Hepatocyte (in vitro differentiated cells): ENCODE measurements at places on chromosomes 4 and X.

DNA sequence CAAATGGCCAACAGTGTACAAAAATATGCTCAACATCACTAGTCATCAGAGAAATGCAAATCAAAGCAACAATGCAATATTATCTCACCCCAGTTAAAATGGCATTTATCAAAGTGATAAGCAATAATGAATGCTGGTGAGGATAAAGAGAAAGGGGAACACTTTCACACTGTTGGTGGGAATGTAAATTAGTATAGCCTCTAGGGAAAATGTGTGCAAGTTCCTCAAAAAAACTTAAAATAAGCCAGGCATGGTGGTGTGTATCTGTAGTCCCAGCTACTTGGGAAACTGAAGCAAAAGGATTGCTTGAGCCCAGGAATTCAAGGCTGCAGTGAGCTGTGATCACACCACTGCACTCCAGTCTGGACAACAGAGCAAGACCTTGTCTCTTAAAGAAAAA, 572.1 kb downstream of the NLGN4X start:
- DNase-seq, result no peak

DNA sequence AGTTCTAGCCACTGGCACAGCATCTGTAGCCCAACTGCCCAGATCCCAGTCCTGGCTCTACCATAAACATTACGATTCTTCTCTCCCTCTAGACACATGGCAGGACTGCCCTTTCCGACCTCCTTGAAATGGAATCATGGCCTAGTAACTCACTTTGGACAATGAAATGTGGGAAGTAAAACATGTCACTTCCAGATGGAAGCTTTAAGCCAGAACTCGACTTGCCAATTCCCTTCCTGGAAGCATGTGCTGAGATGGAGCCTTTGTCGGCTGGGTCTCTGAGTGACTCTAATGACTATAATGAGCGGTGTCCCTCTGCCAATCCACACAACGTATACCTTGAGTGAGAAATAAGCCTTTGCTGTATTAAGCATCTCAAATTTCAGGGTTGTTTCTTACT, 34.7 kb downstream of the SH3RF1 start:
- DNase-seq, result no peak

- peak; percentile 30 for DNase-seq
Measured at GRCh38 chrX:69179380-69179911, 14.2 kb upstream of the PJA1 start.

DNA sequence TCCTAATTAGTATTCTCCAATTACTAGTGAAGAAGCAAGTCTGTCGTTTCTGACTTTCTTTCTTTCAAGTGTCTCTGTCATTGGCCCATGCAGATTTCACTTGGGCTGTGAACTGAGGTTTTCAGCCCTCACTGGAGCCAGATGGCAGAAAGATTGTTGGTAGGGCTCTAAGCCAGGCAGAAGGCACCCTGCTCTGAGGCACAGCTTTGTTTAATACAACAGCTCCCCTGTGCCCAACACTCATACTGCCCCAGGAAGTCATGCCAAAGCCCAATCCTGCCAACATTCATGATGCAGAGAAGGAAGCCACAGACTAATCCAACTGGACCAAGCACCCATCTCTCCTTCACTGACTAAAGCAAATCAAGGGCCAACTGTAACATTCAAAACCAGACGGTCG, 117.1 kb upstream of the FRG1 start:
- no peak for DNase-seq

DNA sequence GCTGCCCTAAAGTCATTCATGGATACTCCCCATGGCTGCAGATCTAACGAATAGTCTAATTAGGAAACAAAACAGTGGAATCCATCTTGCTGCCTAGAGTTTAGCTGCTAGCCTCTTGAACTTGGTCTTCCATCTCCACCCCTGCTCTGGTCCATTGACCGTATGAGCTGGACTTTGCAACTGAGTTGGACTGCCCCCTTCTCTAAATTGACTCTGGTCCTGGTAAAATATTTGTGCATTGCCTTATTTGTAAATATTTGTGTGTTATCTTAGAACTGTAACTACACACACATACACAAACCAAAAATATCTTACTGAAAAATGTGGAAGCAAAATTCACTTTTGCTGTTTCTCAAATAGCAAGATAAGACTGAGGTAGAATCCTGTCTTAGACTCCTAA, 181.3 kb downstream of the NWD2 start:
- DNase-seq, result no peak

- no peak for DNase-seq
Measured at GRCh38 chrX:88735835-88736234, 11.2 kb upstream of the CPXCR1 start.

DNA sequence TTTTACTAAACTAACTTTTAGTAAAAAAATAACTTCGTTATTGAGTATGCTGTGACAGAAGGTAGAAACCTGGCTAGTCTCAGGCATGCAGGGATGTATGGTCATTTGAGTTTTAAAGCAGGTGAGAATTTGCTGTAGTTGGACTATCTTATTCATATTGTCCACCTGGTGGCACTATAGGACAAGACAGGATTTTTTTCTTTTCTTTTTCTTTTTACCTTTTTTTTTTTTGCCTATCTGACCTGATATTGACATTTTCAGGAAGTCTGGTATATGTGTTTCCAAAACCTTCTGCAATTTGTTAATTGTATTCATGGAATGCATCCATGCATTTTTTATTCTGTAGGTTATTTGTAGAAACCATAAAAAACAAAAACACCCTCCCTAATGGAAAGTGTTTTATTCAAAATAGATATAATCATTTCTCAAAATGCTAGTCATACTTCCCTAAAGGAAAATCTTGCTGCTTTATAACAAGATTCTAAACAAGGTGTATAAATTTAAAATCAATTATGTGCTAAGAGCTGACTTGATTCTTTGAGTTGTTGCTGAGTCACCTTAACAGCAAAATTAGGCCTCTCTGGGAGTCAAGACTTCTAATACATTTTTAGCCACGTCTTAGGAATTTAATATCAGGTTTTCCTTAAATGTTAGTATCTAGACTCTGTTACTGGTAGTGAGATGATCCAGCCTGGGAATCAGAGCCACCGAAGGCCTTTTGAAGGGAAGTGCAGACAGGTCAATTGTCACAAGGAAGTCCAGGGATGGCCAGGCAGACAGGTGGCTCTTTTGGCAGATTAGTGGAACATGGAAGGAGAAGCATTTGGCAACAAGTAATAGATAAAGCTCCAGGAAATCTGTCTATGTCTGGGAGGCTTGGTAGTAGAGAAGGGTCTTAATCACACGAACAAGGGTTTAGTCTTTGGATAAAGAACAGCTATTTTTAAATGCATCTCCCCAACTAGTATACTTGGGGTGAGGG, 201.3 kb upstream of the GNPDA2 start:
- peak; percentile 54 for DNase-seq

- no peak for DNase-seq
Measured at GRCh38 chr4:53040459-53040815, 178.3 kb downstream of the RASL11B start.

DNA sequence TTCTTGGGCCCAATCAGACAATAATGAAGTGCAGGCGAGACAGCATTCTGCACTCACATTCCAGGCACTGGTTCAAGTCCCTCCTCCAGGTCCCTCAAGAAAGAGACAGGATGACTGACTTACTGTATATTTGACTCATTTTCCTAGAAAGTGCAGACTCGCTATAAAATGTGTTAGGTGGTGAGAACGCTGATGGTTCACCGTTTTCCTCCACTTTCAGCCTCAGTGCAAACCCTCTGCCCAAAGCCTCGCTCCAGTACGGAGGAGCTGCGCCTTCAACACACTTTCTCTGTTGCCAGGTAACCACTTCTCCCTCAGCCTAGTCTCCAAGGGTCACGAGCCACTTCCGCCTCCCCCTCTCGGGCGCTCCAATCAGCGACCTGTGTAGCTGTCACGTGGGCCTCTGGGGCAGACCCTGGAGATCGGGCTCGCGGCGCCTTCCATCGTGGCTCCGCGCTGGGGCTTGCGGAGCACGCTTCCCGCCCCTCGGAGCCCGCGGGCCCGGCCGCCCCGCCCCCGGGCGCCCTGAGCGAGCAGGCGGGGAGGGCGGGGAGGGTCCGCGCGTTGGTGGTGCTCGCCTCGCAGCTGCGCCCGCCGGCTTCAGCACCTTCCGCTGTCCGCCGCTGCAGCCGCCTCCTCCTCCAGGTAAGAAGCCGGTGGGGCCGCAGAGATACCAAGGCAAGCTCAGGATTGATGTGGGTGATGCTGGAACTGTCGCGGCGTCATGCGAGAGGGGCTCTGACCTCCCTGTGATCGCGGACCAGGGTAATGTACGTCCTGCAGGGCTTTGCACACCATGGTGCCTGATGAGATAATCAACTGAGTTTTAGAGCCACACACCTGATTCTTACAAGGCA, at the start of gene WDR17:
WDR17 (plus strand) TSS at position 407 of the 857 bp plus-strand sequence. CDS start 45,740 bp downstream, outside the sequence.
- DNase-seq, result peak; percentile 94

DNA sequence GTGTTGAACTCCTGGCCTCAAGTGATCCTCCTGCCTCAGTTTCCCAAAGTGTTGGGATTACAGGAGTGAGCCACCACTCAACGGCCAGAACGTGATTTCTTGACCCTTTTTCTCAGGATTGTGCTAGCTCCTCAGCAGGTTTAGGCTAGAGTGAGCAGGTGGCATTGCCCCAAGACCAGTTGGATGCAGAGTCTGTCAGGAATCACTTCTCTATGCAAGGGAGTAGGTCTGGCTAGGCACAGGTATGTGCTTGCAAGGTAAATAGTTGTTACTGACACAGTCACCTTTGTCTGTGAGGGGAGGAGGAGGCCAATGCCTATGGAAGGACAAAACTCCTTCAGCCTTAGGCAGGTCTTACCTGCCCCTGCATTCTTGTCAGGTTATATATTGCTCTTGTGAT, 24.2 kb downstream of the SLC25A5 start:
- DNase-seq, result no peak

GRCh38 chrX:111652719-111653118, 28.3 kb upstream of the ALG13 start:
- peak; percentile 22 for DNase-seq

DNA sequence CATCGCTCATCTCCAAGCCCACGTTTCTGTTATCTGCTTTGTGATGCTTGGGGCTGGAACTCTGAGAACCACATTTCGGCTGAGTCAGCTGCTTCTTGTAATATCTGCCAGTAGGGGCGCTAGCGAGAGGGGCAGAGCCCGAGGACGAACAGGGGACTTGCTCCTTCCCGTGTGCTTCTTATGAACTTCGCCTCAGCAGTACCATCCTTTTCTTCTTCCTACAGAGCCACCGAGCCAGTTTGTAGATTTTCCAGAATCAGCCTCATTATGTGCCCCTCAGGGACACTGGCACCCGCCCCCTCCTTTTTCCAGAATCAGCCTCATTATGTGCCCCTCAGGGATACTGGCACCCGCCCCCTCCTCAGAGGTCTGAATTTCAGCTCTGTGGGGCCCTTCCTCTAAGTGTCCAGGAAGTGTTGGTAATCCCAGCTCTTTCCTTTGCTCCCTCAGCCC, 441.7 kb upstream of the RASGEF1B start:
- peak; percentile 74 for DNase-seq

- peak; percentile 19 for DNase-seq
Measured at GRCh38 chr4:118997601-118998000, 108.9 kb downstream of the SYNPO2 start.

DNA sequence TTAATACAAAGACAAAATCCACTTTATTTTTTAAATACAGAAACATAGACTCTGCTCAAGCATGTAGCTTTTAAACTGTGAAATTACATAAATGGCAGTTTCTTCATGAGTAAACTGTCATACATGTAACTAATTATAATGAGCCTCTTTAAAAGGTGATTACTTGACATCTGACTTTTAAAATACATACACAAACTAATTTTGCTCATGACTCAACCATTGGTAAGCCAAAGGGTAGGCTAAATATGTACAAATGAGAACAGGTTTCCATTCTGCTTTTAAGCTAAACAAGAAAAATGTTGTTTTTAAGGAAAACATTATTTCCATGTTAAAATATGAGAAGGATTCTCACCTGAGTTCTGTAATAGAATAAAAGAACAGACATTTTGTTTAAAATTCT, 27.9 kb downstream of the CAMK2D start:
- no peak for DNase-seq

- DNase-seq, result no peak
Measured at GRCh38 chrX:153780678-153781427, at the start of gene SRPK3. Gene SRPK3, plus strand, starts transcription at chrX:153781041. Its CDS starts 46 bp downstream, at chrX:153781087.

DNA sequence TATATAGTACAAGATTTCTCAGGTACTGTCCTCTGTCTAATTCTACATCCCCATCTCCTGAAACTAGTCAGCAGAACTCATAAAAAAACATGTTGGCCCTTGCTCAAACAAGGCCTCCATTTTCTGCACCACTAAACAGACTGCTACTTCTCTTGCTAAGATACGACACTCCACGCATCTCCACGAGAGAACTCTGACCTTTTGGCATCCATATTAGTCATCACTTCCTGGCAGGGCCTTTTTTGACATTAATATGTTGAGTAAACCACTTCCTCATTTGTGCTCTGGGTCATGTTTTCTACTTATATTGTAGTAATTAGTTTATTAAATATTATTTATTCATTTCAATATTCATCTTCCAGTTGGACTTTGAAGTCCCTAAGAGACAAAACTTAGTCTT, 65.6 kb downstream of the DCAF8L1 start:
- DNase-seq, result no peak

- no peak for DNase-seq
Measured at GRCh38 chrX:107573016-107573415, 55.3 kb upstream of the PRPS1 start.

- DNase-seq, result no peak
Measured at GRCh38 chr4:2182994-2183393, 58.9 kb downstream of the HAUS3 start.

- DNase-seq, result no peak
Measured at GRCh38 chrX:69024161-69024736, 141.0 kb downstream of the PJA1 start.

DNA sequence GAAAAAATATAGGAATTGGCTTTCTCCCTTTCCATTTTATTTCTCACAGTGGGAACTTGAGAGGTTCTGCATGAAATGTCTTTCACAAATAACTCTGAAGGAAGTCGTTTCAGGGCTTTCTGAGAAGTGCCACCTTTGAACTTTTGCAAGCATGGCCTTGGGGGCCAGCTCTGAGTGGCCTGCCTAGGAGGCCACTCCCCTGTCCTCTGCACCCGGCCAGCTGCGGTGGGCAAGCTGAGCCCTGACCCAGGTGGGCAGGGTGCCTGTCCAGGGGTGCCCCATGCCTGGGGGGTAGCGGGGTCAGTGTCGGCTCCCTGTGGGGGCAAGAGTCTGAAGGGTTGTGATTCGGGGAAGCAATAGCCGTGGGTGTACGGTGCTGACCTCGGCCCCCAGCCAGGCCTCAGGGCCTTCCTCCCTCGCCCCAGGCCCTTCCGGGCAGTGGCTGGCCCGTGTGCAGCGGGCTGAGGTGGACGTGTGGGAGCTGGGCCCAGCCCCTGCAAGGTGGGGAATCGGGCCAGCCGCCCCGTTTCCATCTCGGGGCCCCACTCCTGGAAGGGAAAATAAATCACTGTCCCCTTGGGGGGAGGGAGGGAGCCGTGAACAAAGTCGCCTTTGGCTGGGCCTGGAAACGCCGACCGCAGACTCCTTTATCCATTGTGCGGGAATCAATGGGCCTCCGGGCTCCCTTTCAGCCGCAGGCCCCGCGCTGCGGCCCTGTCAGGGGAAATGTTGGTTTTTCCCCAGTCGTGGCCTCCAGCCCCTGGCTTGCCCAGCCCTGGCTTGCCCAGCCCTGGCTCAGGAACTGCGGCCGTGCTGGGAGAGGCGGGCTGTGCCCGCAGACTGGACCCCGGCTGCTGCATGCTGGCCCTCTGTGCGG, 3.1 kb downstream of the FGFRL1 start:
- DNase-seq, result no peak

GRCh38 chr4:154471032-154471431, 20.6 kb downstream of the DCHS2 start:
- no peak for DNase-seq
